ENCODE measurements at places on chromosomes 13 and 19.
A peak's percentile ranks its signal among the peaks of the same experiment; 100 is the strongest.

DNA sequence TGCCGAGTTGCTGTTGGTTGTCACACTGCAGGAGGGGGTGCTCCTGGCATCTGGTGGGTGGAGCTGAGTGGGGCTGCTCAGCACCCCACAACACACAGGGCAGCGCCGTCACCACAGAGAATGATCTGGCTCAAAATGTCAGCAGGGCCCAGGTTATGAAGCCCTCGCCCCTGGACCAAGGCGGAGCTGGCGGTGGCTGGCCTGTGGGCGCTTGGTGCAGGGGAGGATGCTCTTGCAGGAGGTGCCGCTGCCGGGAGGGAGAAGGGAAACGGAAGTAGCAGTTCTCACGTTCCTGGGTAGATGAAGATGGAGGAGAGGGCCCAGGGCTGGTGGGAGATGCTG lies 14.2 kb upstream of the LENG8 start:
- no peak for DNase-seq
- H3K27ac ChIP-seq = no peak overlapping the region
- no peaks in the 10 kb centered on the region for H3K27me3 ChIP-seq
- no peaks in the 10 kb centered on the region for H3K36me3 ChIP-seq
- H3K4me1 ChIP-seq = no peaks in the 10 kb centered on the region

- no peaks in the 10 kb centered on the region for H3K36me3 ChIP-seq
- H3K27me3 ChIP-seq = no peaks in the 10 kb centered on the region
- H3K4me3 ChIP-seq = no peak overlapping the region
- DNase-seq = peak; percentile 84
- H3K27ac ChIP-seq = no peak overlapping the region
Measured at GRCh38 chr13:109145631-109146030, 516.2 kb downstream of the MYO16 start.

DNA sequence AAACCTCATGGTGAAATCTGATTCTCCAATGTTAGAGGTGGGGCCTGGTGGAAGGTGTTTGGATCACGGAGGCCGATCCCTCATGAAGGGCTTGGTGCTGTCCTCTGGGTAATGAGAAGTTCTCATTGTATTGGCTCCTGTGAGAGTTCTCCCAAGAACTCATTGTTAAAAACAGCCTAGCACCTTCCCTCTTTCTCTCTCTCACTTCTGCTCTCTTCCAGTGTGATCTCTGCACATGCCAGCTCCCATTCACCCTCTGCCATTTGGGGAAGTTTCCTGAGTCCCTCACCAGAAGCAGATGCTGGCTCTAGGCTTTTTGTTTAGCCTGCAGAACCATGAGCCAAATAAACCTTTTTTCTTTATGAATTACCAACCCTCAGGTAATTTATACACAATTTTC lies 3.1 kb upstream of the SUCLA2 start:
- no peak for DNase-seq
- no peaks in the 10 kb centered on the region for H3K36me3 ChIP-seq
- H3K4me1 ChIP-seq = peaks cover 16% of the 10 kb centered on the region
- H3K4me3 ChIP-seq = no peak overlapping the region
- H3K27ac ChIP-seq = no peak overlapping the region

DNA sequence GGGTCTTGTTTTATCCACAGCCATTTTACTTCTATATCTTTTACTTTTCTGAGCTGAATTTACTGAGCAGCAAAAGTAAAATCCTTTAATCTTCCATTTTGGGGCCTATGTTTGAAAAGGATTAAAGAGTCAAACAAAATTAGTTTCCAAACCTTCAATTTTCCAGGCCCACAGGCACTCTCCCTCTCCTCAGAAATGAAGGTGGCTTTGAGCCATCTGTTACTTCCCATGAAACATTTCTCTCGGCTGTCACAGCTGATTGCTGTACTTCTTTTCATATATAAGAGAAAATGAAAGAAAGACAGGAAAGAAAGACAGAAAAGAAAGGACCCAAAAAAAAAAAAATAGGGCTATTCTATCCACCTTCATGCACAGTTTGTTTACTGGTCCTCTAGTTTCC lies 194.9 kb downstream of the LACC1 start:
- H3K36me3 ChIP-seq = no peaks in the 10 kb centered on the region
- H3K27ac ChIP-seq = no peak overlapping the region
- no peak for DNase-seq
- no peaks in the 10 kb centered on the region for H3K4me1 ChIP-seq
- H3K4me3 ChIP-seq = no peak overlapping the region
- H3K27me3 ChIP-seq = no peaks in the 10 kb centered on the region

GRCh38 chr13:40984668-40985366 lies 34.3 kb downstream of the ELF1 start:
- no peaks in the 10 kb centered on the region for H3K27me3 ChIP-seq
- H3K27ac ChIP-seq = peak overlapping the region; percentile 92
- peaks cover 10% of the 10 kb centered on the region for H3K36me3 ChIP-seq
- peak overlapping the region; percentile 59 for H3K4me3 ChIP-seq
- peaks cover 91% of the 10 kb centered on the region for H3K4me1 ChIP-seq
- peak; percentile 80 for DNase-seq

GRCh38 chr19:55152017-55152416 lies 3.0 kb upstream of the TNNT1 start:
- H3K4me1 ChIP-seq = peaks cover under 1% of the 10 kb centered on the region
- H3K27me3 ChIP-seq = no peaks in the 10 kb centered on the region
- DNase-seq = peak; percentile 92
- peak overlapping the region; percentile 48 for H3K4me3 ChIP-seq
- H3K27ac ChIP-seq = no peak overlapping the region

- H3K4me1 ChIP-seq = peaks cover 16% of the 10 kb centered on the region
- DNase-seq = peak; percentile 66
- no peaks in the 10 kb centered on the region for H3K27me3 ChIP-seq
- H3K4me3 ChIP-seq = peak overlapping the region; percentile 88
Measured at GRCh38 chr19:5903056-5903623, 450 bp downstream of the NDUFA11 start.

- H3K27ac ChIP-seq = peak overlapping the region; percentile 63
- H3K4me3 ChIP-seq = peak overlapping the region; percentile 73
- peaks cover 20% of the 10 kb centered on the region for H3K4me1 ChIP-seq
Measured at GRCh38 chr19:17234911-17235299, 8.9 kb downstream of the OCEL1 start.

DNA sequence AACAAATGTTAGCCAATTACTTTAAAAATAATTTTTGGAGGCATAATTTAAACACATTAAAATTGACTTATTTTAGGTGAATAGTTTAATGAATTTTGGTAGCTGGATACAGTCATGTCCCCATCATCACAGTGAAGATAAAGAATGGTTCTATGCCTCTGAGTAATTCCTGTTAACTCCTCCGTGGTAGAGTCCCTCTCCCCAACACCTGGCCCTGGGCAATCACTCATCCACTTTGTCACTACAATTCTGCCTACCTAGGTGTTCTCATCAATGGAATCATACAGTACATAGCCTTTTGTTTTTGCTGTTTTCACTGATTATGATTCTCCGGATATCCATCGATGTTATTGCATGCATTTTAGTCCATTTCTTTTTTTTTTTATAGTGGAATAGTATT lies 55.6 kb downstream of the ING1 start:
- no peaks in the 10 kb centered on the region for H3K4me1 ChIP-seq

DNA sequence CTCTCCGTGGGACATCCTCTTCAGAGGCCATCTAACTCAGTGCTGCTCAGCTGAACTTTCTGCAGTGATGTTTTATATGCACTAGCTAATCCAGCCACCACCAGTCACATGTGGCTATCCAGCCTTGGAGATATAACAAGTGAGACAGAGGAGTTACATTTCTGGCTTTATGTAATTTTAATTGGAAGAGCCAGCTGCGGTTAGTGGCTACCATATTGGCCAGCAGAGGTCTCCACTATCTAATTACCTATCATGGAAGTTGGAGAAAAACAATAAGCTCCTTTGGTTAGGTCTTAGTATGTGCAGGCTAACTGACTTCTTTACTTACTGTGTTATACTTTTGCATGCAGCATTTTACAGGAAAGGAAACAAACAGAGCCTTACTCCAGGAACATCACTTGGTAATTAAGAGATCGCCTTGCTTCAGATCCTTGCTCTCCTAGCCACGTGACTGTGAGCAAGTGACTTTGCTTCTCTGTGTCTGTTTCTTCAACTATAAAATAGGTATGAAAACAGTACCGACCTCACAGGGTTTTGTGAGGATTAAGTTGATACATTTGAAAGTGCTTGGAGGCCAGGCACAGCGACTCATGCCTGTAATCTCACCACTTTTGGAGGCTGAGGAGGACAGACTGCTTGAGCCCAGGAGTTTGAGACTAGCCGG lies 1.6 kb upstream of the KLK10 start:
- H3K27me3 ChIP-seq = no peaks in the 10 kb centered on the region
- no peak overlapping the region for H3K27ac ChIP-seq

DNA sequence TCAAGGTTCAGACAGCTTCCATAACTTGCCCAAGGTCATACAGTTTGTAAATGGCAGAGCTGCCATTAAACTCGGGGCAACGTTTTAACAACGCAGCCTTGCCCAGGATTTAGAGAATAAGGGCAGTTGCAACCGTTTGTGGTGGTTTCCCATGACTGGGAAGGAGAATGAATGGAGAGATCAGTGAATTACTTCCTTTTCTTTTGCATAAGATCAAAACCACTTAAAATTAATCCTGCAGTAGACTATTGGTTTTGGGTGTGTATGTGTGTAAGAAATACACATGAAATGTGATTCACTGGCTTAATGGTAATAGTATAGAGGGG lies 179.1 kb upstream of the MIR17HG start:
- no peaks in the 10 kb centered on the region for H3K36me3 ChIP-seq
- H3K4me3 ChIP-seq = no peak overlapping the region
- no peaks in the 10 kb centered on the region for H3K27me3 ChIP-seq
- H3K4me1 ChIP-seq = no peaks in the 10 kb centered on the region
- no peak for DNase-seq
- H3K27ac ChIP-seq = no peak overlapping the region

- no peaks in the 10 kb centered on the region for H3K36me3 ChIP-seq
- no peaks in the 10 kb centered on the region for H3K4me1 ChIP-seq
- H3K27ac ChIP-seq = no peak overlapping the region
- DNase-seq = no peak
Measured at GRCh38 chr13:76474356-76474755, 411.8 kb downstream of the KCTD12 start.

DNA sequence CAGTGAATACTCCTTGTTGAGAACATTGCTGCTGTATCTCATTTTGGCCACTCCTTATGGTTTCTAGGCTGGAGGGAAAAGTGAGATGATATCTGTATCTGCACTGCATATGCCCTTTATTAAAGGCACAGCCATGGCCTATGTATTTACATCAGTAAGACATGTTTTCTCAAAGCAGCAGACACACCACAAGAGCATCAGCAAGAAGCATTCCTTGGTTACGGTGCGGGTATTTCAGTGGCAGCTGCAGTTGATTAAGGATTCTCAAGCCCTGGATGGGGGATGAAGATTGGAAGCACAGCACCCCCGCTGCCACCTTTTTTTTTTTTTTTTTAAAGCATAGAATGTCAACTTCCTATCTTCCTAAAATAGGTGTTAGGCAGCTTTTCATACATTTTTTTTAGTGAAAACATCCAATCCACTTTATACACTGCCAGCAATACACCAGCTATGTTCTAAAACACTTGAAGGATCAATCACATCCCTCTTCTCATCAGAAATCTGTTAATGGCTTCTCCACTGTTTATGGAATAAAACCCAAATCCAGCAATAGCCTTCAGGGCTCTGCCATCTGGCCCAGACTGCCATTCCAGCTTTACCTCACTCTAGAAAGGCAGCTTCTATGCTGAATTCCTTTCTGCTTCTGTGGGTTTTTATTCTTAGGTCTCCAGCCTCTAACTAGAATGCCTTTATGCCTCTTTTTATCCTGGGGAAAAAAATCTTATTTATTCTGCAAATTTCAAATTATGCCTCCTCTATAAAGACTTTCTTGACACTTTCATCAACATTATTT lies 331.0 kb downstream of the DNAJC15 start:
- H3K4me1 ChIP-seq = no peaks in the 10 kb centered on the region
- no peak overlapping the region for H3K4me3 ChIP-seq
- H3K36me3 ChIP-seq = no peaks in the 10 kb centered on the region

- no peak for DNase-seq
- no peaks in the 10 kb centered on the region for H3K36me3 ChIP-seq
- no peak overlapping the region for H3K27ac ChIP-seq
- no peaks in the 10 kb centered on the region for H3K27me3 ChIP-seq
- no peak overlapping the region for H3K4me3 ChIP-seq
Measured at GRCh38 chr19:37551129-37551993, 43.2 kb downstream of the ZNF571 start.

GRCh38 chr19:46295401-46296201 lies 1.2 kb upstream of the HIF3A start:
- peaks cover 5% of the 10 kb centered on the region for H3K4me1 ChIP-seq
- no peaks in the 10 kb centered on the region for H3K27me3 ChIP-seq
- H3K4me3 ChIP-seq = no peak overlapping the region
- H3K27ac ChIP-seq = no peak overlapping the region
- DNase-seq = no peak

DNA sequence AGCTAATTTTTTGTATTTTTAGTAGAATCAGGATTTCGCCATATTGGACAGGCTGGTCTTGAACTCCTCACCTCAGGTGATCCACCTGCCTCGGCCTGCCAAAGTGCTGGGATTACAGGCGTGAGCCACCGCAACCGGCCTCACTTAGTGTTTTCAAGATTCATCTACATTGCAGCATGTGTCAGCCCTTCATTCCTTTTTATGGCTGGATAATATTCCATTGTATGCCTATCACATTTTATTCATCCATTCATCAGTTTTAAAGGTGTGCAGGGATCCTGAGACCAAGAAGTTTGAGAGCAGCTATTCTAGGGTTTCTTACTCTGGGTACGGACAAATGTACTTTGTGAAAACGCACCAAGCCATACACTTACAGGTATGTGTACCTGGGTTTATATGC lies 9.1 kb downstream of the COQ8B start:
- H3K27ac ChIP-seq = no peak overlapping the region
- H3K36me3 ChIP-seq = peaks cover 21% of the 10 kb centered on the region
- H3K27me3 ChIP-seq = no peaks in the 10 kb centered on the region
- no peak for DNase-seq
- H3K4me3 ChIP-seq = no peak overlapping the region
- H3K4me1 ChIP-seq = no peaks in the 10 kb centered on the region

- H3K4me3 ChIP-seq = no peak overlapping the region
- no peak overlapping the region for H3K27ac ChIP-seq
- no peaks in the 10 kb centered on the region for H3K27me3 ChIP-seq
- DNase-seq = no peak
Measured at GRCh38 chr13:85420136-85420535, 379.1 kb downstream of the SLITRK6 start.

GRCh38 chr19:41565379-41565720 lies 10.6 kb upstream of the CEACAM21 start:
- 0 out of 2 replicates have a peak, but pooled peaks cover 6% of the 10 kb centered on the region for H3K4me1 ChIP-seq
- H3K4me3 ChIP-seq = no peak overlapping the region
- no peaks in the 10 kb centered on the region for H3K36me3 ChIP-seq
- no peak for DNase-seq
- no peak overlapping the region for H3K27ac ChIP-seq

GRCh38 chr13:105200181-105200580 lies 1335.3 kb downstream of the EFNB2 start:
- no peaks in the 10 kb centered on the region for H3K36me3 ChIP-seq
- H3K27me3 ChIP-seq = no peaks in the 10 kb centered on the region
- no peak overlapping the region for H3K4me3 ChIP-seq
- no peak overlapping the region for H3K27ac ChIP-seq
- DNase-seq = no peak
- no peaks in the 10 kb centered on the region for H3K4me1 ChIP-seq

GRCh38 chr13:29310806-29311205 lies 284.7 kb downstream of the SLC7A1 start:
- DNase-seq = no peak
- no peaks in the 10 kb centered on the region for H3K36me3 ChIP-seq
- no peak overlapping the region for H3K4me3 ChIP-seq
- H3K27me3 ChIP-seq = no peaks in the 10 kb centered on the region
- H3K4me1 ChIP-seq = no peaks in the 10 kb centered on the region
- H3K27ac ChIP-seq = no peak overlapping the region

Data from Karpas-422 (cell line).